ENCODE measurements at places on chromosomes 6 and 20.

DNA sequence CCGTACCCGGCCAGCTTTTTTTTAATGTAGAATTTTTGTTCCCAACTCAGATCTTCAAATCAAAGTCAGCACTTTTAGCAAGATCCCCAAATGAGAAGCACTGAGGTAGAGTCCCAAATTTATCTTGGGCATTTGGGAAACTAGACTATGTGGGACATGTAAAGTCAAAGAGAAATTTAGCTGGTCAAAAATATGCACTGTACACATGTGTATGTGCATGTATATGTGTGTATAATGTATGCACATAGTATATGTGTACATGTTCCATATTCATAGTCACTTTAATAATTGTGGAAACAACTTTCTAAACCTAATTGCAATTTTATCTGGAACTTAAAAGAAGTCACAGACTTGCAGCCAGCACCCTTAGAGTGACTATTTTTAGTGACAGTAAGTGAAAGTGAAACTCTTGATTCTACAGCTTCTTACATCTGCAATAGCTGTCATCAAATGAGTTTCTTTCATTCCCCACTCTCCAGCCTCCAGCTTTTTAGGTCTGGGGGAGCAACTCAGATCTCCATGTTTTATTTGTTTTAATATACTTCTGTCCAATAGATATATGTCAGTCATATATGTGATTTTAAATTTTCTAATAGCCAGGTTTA is 53.6 kb downstream of the CDC40 start:
- peak; percentile 39 for DNase-seq

DNA sequence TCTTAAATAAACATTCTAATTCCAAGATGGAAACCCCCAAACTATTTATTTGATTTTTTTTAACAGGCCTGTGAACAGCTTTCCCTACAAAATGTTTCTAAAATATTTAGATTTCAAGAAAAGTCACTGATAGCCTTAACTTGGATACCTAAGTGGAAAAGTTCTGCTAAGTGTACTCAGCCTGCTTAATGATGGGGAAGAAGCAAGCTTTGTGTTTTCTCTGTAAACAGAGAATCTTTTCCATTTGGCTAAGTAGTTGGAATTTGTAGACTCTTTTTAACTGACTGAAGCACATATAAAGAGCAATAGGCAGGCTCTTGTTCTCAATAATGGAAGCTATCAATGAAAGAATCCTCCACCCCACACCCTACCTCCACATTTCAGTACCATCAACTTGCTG is 108.2 kb downstream of the KIF6 start:
- DNase-seq: no peak

DNA sequence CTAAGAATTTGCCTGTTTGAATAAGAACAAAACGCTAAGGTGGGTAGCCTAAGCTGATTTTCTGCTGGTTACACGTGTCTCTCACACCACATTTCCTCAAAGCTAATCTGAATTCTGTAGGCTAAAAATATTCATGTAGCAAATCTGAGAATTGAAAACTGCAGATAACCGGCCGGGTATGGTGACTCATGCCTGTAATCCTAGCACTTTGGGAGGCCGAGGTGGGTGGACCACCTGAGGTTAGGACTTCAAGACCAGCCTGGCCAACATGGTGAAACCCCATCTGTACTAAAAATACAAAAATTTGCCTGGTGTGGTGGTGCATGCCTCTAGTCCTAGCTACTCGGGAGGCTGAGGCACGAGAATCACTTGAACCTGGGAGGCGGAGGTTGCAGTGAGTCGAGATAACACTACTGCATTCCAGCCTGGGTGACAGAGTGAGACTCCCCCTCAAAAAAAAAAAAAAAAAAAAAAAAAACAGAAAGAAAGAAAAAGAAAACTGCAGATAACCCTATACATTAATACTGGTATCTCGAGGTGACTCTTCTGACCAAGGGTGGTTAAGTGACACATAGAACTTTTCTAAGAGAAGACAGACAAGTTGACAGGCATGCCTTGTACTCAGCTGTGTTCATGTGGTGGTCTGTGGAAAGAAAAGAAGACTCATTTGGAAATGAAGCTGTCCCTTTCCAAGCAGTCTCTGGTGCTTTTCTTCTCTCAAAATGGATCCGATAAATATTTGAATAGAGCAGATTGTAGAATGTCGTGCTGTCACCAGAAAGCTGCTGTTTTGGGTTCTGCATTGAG is 24.7 kb upstream of the ASXL1 start:
- no peak for DNase-seq

DNA sequence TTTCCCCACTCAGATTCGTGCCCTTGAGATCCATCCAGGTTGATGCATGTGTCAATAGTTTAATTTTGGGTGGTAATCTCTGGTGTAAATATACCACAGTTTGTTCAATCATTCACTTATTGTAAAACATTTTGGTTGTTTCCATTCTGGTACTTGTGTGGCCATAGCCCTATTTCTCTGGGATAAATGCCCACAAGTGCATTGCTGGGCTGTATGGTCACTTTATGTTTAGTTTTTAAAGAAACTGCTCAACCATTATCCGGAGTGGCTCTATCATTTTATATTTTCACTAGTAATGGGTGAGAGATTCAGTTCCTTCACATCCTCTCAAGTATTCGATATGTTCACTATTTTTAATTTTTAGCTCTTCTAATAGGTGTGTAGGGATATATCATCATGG is 60.7 kb upstream of the RNF24 start:
- no peak for DNase-seq

Data from CD8-positive, alpha-beta T cell (primary cell).